ENCODE measurements at places on chromosomes 5 and 9.

DNA sequence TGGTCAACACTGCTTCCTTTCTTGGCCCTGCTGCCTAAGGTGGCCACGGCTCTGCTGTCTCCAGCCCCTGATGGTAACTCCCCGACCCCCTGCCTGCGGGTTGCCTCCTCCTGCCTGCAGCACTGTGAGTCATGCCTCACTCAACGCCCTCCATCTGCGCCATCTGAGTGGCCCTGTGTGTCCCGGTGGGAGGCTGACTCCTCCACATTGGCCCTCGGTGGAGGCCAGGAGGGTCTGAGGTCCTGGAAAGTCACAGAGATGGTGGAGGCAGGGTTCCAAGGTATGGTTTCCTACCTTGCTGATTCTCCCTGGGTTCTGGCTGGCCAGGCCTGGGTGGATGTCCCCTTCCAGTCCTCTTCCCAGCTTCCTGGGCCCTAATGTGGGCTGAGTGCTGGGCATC lies 64.5 kb upstream of the ADAMTS2 start:
- no peak for DNase-seq

- DNase-seq: no peak
Measured at GRCh38 chr5:101112645-101113044, 209.6 kb upstream of the ST8SIA4 start.

DNA sequence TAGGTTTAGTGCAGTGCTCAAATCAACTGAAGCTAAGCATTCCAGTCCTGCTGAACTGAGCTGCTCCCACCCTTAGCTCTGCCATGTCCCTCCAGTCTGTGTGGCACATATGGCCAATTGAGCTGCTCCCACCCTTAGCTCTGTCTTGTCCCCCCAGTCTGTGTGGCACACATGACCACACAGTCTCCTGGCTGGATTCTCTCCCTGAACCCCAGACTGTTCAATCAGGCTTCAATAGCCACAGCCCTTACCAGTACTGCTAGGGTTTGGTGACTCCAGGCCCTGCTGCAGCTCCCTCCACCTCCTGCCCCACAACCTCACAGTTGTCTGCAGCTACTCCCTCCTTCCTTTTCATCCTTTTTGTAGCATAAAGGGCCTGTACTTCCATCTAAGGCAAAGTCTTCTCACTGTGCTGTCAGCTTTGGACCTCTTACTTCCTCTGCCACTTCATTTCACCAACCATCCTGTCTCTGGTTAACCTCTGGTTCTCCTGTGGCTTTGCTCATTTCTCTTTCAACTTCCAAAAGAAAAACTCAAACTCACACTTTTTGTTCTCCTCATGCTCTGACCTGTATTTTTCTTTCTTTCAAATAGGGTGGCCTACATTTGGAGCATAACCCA lies 50.8 kb downstream of the ADAMTS12 start:
- no peak for DNase-seq

DNA sequence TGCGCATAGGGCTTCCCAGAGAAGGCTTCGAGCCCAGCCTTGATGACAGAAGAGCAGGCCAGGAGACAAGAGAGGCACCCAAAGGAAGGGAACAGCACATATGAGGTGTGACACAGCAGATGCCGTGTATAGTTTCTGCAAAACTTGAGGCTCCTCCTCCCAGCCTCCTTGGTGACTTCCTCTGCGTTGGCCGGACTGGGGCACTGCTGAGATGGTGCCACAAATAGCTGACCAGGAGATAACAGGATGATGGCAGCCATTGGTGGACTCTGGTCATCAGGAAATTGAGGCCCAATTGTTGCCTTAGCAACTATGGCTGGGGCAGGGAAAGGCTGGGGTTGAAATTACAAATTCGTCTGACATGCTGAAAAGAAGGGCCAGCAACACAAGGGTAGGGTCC lies 4.8 kb upstream of the ZNF79 start:
- no peak for DNase-seq

GRCh38 chr5:66558560-66558959 lies 37.6 kb upstream of the MAST4 start:
- no peak for DNase-seq

DNA sequence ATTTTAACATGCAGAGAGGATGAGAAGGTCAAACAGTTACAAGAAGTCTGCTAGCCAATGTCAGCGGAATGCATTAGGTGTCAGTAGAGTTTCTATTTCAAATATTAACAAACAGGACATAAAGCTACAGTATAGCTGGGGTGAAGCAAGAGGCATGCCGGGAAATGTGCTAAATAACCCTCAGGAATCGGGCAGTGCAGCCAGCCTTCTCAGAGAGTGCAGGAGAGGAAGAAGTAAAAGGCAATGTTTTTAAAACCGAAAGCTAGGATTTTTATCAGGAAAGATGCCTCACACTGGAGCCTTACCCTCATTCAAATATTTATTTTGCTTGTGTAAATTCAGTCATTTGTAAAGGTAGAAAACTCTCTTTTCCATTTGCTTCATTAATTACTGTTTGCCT lies 59.1 kb upstream of the SH3GL2 start:
- no peak for DNase-seq

DNA sequence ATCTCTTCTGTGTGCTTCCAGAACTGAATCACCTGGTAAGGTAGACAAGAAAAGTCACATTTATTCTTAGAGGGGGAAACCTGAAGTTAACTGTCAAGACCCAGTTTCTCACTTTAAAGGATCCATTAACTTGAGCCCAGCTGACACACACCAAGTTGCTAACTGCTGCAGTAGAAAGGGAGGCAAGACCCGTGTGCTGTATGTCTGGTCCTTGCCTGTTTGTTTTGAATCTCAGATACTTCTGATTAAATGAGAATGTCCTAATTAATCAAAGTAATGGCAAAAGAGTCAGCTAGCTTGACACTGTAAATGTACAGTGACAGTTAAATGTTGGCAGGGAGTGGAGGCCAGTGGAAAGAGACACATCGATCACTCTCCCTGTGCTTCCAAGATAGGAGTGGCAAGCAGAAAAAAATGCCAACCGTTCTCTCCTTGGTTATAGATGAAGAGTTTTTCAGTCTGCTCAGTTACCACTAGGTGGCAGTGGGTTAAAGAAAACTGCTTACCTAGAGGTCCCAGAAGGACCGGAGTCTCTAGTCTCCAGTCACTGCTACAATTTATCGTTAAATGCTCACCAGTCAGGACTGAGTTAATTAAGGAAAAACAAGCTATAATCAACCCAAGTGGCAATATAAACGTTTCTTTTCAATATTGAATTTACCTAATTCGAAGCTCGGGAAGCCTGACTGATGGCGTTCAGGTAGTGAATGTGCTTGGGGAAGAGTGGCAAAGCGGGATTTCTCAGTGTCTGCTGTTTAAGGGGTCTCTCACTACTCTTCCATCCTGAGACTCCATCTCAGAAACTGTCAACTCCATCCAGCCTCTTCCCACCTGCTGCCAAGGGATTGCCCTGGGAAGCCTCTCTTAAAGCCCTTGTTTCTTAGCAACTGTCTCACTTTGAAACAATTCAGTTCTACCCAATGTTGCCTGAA lies 18.4 kb downstream of the LSM11 start:
- DNase-seq: no peak

DNA sequence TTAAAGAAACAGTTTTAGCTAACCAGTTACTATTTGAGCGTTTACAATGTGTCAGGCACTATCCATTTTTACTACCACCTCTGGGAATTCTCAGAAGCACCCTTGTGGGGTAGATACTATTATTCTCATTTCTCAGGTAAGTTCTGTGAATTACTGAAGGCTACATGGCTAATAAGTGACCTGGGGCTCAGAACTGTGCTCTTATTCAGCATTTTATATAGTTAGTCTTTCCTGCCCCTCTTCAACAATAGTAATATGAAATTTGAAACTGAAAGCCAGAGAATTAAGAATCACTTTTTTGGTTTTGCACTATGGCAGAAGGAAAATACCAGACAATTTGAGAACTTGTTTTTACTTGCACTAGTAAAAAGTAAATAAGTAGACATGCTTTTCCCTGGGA lies 11.8 kb downstream of the ELL2 start:
- no peak for DNase-seq

DNA sequence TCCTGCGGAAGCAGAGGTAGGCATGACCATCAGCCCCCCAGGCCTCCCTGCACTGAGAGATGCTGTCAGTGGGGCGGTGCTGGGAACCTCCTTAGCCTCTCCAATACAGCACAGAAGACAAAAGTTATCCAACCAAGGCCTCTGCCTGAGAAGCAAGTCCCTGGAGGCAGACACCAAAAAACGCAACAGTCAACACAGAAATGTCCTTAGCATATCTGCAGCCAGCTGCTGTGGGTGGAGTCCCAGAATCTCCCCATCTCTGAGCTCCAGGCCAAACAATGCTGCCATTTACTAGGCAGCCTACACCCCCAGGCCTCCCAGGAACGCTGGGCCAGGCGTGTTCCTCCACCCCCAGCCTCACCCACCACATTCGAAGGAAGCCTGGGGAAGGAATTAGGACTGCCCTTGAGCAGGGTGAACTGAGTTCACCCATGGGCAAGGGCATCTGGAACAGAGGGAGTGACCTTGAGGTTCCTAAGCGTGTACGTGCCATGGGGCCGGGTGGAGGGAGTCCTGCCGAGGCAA lies 43.7 kb downstream of the STK10 start:
- no peak for DNase-seq

GRCh38 chr5:29794141-29794787 lies 1399.2 kb upstream of the CDH6 start:
- DNase-seq: no peak

DNA sequence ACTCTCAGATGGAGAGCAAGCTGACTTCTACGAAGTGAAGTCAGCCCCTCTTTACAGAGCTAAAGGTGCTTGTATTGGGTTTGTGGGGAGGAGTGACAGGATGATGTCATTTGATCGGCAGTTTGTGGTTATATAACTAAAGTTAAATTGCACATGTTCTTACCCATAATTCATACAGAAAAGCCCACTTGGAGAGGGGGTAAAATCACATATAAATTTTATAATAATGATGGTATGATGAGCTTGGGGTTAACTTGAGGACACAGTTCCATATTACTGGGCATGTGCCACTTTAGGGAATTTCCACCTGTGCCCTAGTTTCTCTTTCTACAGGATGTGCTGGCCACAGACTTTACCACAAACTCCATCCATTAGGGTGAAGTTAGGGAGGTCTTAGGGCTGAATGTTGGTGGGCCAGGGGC lies 1178.6 kb upstream of the CDH9 start:
- no peak for DNase-seq

- no peak for DNase-seq
Measured at GRCh38 chr5:174937201-174938123, 213.1 kb downstream of the MSX2 start.

GRCh38 chr9:132260846-132261245 lies 93.9 kb downstream of the SETX start:
- no peak for DNase-seq

- no peak for DNase-seq
Measured at GRCh38 chr9:109286571-109286977, 34.3 kb downstream of the EPB41L4B start.

- no peak for DNase-seq
Measured at GRCh38 chr5:163914910-163915309, 409.5 kb downstream of the MAT2B start.

DNA sequence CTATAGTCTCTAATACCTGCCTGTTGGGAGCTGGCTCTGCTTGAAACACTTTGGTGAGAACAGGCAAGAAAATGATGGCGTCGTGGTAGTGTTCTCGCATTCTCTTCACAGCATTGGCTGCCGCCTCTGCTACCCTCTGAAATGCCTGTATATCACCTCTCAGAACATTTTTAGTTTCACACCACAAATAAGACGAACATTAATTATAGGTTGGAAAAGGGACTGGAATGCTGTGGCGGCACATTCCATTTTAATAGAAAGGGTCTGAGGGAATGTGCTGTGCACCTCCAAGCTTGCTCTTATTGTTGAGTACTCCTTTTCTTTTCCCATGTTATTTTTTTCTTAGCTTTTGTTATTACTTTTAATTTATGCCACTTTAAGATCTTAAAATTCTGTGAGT lies 134.6 kb upstream of the HMHB1 start:
- DNase-seq: no peak

DNA sequence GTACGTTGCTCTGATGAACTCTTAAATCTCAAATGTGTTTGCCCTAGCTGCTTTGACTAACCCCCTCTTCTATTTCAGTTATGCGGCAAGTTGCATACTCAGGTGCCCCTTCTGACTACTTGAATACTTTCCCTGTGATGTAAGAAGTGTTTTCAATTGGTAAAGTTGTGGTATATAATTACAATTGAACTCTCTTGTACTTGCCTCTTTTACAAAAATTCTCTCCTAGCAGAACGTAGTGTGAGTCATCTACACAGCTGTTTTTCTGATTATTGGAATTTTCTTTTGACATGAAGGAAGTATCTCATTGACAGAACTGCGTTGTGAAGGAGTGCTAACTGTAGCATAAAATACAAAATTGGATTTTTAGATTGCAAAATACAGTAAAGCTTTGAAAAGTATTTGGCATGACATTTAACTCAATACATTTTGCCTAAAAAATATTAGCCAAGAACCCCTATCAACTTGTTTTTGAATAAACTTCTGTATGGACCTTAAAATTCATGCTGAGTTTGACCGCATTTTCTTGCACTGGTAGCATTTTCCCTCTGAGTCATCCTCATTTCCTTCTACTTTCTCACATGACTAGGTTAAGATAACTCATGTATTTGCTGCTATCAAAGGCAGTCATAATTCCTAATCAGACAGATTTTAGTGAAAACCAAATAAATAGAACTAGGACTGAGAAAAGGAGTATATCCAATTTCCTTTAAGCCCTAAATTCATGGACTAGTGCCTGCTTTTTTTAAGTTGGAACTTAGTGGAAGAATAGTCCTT lies 6.3 kb downstream of the CRHBP start:
- no peak for DNase-seq

DNA sequence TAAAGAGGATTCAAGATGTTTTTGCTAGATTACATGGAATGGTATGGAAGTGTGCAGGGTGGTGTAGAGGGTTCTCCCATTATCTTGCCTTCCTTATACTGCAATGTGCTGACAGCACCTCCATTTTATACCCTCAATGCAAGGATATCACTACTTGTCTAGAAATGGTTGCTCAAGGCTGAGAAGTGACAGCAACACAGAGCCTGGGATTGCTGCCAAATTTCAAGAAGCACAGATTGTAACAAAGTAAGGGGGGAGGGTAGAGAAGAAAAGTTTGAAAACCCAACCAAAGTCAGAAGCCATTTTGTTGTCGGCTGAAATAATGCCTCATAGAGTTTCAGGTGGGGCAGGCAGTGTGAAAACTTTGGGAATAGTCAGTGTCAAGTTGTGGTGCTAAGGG lies 29.8 kb downstream of the PCDHAC2 start:
- DNase-seq: no peak

DNA sequence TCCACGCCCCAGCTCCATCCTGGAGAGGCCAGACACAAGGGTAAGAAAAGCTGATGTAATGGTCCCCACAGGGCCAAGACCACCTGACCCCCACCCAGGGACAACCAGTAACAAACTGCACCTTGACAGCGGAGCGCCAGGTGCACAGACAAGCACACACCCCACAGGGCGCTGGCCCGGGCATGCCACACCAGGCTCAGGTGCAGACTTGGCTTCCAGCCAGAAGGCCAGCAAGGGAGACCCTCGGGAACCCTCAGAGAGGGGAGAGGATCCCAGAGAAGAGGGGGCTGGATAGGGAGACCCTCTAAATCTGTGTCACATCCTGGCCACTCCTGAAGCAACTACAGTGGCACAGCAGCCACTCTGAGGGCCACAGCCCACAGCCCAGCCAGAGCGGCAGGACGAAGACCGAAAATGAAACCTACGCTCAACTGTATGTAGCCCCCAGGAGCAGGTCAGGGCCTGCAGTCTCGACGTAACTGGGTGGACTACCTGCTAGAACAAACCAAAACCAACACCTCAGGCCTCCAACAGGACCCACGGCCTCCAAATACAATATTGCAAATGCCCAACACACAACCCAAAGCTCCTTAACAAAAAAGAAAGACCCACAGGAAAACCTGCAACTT lies 18.5 kb downstream of the CAMSAP1 start:
- no peak for DNase-seq

- no peak for DNase-seq
Measured at GRCh38 chr9:115978659-115979096, 174.9 kb upstream of the PAPPA start.

- DNase-seq: no peak
Measured at GRCh38 chr5:136285096-136285855, 80.1 kb downstream of the TRPC7 start.
